ENCODE measurements at places on chromosomes 5 and 9. TPM values are rescaled to one million over a fixed set of nuclear protein-coding genes. Genes with fewer than 3 reads are reported as not detected.

DNA sequence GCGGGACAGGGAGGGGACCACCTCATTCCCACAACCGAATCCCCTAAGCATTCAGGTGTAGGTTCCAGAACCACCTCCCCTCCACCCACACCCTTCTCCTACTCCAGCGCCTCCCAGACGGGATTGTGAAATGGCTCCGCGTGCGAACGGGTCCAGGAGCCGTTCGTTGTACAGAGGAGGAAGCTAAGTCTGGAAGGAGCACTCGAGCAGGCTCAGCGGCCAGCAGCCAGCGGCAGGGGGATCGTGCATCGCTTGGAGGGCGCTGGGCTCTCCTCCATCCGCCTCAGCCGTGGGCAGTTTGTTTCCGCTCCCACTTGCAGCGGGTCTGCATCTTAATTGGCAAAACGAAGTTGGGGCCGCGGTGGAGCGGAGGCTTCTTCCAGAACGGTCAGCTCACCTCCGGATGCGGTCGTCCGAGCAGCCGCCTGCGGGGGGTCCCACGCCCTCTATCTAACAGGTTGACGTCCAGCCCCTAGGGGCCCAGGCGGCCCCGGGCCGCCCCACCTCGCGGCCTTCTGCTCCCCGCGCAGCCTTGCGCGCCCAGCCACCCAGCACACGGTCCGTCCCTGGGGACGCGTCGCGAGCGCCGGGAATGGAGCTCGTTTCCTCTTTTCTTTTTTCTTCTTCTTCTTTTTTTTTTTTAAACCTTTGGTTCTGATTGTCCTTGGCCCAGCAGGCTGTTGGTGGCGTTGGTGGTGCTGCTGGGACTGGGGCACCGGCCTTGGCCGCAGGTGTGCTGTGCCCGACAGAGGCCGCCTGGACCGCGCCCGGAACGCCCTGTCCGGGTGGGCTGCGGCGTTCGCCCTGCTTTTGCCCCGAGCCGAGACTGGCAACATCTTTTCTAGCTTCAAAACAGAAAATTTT lies 3.9 kb upstream of the BARX1 start:
- DNase-seq = peak; percentile 7

DNA sequence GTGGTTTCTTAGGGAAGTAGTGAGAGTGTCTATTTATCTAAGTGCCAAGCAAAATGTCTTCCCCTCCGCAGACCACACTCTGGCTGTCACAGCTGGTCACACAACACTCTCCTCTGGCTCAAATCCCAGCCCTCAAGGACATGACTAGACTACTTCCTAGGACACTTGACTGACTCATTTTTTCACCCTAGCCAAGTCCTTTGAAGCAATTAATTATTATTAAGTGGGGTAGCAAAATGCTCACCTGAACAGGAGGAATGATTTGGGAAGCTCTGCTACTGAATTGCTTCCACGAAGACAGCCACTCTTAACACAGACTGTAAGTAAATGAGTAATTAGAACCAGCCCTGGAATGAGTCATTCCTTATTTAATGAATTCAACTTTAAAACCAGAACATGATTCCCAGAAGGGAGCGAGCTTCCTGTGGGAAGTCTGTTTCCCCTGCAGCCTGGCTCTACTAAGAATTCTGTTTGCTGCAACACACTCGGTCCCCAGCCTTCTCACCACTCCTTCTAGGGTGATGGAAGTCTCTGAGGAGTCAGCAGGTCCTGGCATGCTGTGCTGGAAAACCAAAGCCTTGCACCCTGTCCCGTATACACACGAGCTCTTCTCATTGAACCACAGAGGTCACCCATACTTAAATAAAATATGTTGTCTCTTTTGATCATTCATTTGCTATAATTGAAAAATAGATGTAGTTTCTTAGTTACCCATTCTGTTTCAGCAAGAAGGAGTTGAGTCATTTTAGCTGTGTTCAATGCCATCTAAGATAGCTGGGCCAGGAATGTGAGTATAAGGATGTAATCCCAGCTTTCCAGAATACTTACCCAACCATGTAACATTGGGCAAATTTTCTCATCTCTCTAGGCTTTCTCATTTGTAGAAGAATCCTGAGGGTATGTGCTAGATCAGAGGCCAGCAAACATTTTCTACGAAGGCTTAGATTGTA lies 218.6 kb upstream of the RASEF start:
- DNase-seq = peak; percentile 82

- no peak for DNase-seq
Observed at GRCh38 chr5:77064040-77064439, 23.0 kb downstream of the ZBED3 start.

- no peak for DNase-seq
Observed at GRCh38 chr9:4073371-4073770, 226.5 kb downstream of the GLIS3 start.

BAAT gene
- total RNA-seq = not detected

HAND1 gene
- not detected for total RNA-seq

TMC1 gene
- total RNA-seq = 1.5 TPM

- no peak for DNase-seq
Observed at GRCh38 chr5:57370376-57370775, 112.2 kb downstream of the ACTBL2 start.

GRCh38 chr5:134240421-134240962 lies 14.6 kb upstream of the PPP2CA start:
- no peak for DNase-seq

DNA sequence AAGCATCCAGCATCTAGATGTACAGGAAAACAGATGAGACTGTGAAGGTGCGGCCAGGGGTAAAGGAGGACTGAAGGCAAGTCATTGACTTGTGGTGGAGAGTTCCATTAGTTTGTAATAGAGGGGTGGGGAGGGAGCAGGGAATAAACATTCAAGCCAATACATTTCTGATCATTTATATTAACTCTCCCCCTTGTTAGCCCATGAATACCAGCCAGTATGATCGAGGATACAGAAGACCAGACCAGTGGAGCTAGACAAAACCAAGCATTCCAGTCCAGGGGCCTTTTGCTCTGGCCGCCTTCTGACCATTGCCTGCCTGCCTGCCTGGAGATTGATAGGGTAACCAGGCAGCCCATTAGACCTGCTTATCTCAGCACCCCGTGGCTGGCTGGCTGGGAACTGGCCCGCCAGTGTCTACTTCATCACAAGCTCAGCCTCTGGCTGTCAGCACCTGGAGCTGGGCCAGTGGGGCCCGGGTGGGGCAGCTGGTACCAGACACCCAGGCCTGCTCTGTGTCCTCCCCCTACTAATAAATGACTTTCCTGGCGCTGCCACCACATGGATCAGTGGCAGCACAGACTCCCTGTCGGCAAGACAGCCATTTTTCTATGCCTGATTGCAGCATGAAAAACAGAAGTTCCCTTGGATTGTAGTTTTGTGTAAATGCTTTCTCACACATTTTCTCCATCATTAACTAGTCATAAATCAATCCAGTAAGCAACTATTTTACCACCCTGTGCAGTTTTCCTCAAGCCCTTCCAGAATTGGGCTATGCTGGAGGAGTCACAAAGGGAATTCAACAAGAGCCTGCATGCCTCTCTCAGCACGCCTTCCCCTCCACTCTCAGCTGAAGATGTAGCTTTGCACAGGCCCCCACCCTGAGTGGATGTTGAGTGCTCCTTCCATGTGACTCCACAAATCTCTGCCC lies 181.3 kb downstream of the SNCAIP start:
- DNase-seq = no peak

GRCh38 chr5:100299261-100299660 lies 235.9 kb upstream of the FAM174A start:
- no peak for DNase-seq

IPPK gene
- total RNA-seq = 14.0 TPM

ANKDD1B gene
- 0.65 TPM for total RNA-seq

DNA sequence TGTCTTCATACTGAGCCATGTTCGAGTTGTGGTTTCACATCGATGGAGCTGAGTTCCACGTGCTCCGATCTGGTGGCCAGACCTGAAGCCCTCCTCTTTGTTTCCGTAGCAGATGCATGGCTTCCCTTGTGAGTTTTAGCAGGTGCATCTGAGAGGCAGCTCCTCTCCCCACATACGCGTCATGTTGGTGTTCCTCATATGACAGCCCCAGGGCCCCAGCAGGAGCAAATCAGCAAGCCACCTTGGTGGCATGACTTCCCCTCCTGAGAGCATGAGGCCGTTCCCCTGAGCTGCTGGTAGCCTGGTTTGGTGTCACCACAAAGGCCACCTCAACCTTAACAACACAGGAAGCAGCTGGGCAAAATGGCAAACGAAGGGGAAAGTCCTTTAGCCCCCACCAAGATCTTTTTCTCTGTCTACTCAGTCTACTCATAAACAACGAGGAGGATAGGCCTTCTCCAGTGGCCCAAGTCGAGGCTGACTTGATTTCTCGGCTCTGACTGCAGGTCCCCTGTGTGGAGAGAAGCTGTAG lies 5.9 kb downstream of the CYFIP2 start:
- no peak for DNase-seq

- no peak for DNase-seq
Observed at GRCh38 chr5:65981548-65981947, 55.2 kb downstream of the ERBIN start.

IL11RA gene
- 15.3 TPM for total RNA-seq

DNA sequence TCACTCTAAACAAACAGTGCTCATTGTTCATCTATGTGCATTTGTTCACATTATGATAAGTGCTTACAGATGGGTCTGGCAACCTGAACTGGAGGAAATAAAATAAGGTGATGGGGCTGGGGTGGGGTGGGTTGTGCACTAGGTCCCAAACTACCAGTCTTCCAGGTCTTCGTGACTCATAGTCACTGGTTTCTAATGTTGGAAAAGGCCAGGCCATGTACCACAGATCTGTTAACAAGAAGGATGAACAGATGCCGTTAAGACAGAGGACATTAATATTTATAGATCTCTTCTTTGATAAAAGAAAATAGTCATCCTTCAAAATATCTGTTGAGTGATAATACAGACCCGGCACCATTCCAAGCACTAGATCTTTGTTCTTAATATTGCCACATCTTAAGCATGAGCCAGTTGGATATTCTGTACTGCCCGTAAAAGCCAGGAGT lies 71.4 kb upstream of the STARD4 start:
- no peak for DNase-seq

DNA sequence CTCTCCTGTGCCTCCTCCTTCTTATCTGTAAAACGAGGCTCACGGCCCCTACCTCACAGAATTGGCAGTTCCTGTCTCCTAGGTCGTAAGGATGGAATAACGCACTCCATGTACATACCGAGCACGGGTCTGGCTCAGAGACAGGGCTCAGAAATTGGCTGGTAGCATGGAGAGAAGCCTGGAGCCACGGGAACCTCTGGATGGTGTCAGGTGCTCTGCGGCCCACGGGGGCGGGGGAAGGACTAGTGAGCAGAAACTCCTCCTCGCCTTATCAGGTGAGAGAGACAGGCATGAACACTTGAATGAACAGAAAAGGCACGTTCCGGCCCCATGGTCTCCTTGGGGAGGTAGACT lies 15.4 kb upstream of the C5orf47 start:
- DNase-seq = no peak

WDR38 gene
- not detected for total RNA-seq

DNA sequence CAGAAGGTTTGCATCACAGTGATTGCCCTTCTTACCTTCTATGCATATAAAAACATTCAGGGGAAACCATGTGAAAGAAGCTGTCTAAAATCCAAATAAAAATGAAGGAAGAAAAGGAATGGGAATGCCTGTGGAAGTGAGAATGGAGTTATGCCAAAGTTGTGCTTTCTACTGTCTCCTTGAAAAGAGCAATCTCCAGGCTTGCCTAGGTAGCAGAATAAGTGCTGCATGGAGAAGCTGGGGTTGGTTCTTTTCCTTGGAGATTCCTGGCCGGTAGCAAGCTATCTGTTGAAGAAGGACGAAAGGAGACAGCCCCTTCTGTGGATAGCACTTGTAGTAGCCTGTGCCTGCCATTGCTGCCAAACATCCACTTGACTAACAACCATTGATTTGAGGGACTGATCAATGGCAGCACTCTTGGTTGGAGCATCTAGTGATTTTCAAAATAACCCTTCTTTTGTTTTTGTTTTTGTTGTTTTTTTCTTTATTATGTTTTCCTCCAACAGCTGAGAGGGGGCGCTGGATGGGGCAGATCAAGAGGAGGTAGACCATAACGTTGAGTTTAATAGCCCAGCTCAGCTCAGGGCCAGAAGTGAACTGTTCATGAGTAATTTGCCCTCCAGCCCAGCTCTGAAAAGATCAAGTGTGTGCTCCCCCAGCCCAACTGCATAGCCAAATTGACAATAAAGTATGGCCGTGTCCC lies 1.6 kb downstream of the PLCXD3 start:
- no peak for DNase-seq

FYB1 gene
- 0.44 TPM for total RNA-seq

DMRT3 gene
- not detected for total RNA-seq

GRCh38 chr9:101115102-101115501 lies 86.6 kb downstream of the PLPPR1 start:
- no peak for DNase-seq

DNA sequence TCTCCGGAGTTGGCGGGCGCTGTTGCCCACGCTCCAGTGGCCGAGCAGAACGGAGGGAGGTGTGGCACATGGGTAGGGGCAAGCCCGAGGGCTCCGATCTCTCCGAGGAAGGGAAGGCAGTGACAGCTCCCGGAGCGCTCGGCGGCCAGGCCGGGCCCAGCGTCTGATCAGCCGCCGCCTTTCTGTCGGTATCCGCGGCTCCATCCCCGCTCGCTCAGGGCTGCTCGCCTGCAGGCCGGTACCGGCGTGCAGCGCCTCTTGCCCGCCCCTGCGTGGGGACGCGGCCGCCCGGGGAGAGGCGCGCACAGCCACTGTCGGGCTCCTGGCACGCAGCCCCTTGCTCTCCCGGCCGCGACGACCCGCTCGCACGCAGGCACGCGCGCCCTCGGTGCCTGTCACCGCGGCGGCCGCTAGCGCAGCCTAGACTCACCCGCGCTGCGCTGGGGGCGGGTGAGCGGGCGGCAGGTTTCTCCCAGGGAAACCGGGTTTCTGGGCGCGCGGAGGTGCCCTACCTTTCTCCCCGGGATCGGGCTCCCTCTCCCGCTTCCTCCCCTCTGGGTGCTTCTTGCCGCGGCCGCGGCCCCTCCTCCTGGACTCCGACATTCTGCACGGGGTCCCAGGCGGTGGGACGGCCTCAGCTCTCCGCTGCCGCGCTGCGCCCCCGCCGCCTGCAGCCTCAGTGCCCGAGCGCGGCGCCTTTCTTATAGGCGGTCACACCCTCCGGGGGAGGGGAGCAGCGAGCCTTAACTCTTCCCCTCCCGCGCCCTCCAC lies 108.4 kb downstream of the PSD2 start:
- DNase-seq = no peak

All from endothelial cell of umbilical vein (primary cell).